ENCODE measurements at places on chromosomes 5 and 9.

GRCh38 chr5:76021936-76022584 lies 61.1 kb upstream of the SV2C start:
- DNase-seq, result no peak

- no peak for DNase-seq
These were observed 93.3 kb downstream of the KIAA0825 start for GRCh38 chr5:94524841-94525697.

DNA sequence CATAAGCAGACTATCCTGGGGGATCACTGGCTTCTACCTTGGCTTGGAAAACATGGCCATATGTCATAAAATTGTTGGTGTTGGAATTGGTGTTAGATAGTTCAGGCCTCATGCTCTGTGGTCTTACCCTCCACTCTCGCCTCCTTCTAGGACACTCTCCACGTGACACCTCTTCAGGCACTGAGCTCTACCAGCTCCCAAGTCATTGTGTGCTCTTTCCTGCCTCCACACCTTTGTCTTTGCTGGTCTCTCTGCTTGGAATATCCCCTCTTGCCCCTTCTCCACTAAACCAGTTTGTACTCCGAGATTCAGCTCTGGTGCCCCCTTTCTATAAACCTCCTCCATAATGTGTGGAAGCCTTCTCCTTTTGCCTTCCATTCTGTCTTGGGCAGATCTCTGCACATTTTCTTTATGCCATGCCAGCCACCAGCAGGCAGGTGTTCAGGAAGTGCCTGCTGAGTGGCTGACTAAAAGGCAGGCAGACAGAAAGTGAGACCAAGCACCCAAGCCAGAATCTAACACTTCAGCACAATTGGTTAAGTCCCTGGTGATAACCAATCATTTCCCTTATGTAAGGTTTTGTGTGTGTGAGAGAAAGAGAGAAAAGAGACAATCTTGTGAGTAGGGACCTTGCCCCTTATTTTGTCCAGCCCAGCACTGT lies 37.7 kb downstream of the SAR1B start:
- DNase-seq, result no peak

DNA sequence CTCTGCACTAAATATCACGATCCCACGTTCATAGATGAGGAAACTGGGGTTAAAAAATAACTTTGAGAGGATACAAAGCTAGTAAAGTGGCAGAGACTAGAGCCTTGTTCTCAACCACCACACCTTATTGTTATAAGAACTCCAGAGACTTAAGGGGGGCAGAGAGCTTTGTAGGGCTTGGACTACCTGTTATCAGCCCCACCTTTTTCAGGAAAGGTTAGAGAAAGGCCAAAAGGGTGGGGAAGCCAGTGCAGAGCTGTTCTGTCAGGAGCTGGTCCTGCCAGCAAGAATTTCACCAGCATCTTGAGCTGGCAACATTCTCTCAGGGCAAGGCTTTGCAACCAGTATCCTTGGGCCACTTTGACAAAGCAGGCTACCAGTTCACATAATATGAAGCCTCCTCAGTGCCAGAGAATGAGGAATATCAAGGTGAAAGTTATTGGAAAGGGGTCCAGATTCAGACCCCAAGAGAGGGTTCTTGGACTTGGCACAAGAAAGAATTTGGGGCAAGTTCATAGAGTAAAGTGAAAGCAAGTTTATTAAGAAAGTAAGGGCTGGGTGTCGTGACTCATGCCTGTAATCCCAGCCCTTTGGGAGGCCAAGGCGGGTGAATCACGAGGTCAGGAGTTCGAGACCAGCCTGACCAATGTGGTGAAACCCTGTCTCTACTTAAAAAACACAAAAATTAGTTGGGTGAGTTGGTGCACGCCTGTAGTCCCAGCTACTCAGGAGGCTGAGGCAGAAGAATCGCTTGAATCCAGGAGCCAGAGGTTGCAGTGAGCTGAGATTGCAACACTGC lies 66.2 kb upstream of the CLINT1 start:
- DNase-seq, result no peak

DNA sequence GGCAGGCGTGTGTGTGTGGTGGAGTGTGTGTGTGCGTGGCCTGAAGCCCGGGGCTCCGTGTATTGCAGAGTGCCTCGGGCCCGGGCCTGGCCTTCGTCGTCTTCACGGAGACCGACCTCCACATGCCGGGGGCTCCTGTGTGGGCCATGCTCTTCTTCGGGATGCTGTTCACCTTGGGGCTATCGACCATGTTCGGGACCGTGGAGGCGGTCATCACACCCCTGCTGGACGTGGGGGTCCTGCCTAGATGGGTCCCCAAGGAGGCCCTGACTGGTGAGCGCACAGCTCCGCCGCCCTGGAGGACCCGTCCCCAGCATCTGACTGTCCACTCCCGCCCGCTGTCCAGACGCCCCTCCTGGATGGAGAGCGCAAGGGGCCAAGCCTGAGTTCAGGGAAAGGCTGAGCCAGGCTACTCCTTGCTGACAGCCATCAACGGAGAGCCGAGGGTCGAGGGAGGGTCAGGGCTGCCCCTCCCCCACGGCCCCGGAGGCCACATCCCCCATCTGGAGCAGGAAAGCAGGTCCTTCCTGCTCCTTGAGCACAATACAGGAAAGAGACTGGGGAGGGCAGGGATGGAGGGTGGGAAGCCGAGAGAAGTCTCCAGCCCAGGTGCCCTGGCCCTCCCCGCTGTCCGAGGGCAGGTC lies 18.4 kb downstream of the SLC6A18 start:
- no peak for DNase-seq

DNA sequence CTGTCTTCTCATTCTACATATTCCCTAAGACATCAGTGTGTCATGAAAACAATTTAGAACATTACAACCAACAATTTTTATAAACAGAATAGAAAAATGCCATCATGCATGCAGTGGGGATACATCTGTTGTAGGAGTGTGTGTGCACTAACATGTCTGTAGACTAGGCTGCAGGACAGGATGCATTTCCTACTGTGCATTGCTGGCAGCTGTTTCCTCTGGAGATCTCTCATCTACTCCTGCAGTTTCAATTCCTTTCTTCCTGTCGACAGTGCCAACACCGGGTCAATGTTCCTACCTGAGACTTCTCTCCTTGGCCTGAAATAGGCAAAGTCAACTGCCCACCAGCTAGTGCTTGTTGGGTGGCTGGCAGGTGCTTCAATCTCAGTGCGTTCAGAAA lies 69.8 kb downstream of the ANKH start:
- DNase-seq, result no peak

DNA sequence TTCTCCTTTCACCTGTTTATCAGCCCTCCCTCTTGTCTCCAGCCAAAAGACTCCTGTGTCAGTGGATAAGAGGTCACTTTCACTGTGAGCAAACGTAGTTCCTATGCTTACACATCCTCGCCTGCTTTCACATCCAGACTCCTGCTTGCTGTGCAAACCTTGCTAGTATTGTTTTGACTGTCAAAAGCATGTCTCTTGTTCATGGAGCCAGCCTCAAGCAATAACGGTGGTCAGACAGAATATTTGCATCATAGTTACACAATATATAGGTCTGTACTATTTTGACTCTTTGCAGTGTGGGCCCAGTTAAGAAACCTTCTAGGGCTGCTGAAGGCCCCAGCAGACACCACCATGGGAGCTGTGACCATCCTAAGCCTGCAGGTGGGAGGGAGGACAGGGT lies 420.0 kb downstream of the SEMA5A start:
- DNase-seq, result no peak

- no peak for DNase-seq
These were observed 668.7 kb downstream of the CDH18 start for GRCh38 chr5:19319252-19319651.

GRCh38 chr5:34474573-34475021 lies 181.5 kb upstream of the RAI14 start:
- DNase-seq, result no peak

- no peak for DNase-seq
These were observed 31.3 kb downstream of the USP20 start for GRCh38 chr9:129866394-129867135.

- DNase-seq, result peak; percentile 85
These were observed 4.8 kb upstream of the SARDH start for GRCh38 chr9:133742849-133743444.

DNA sequence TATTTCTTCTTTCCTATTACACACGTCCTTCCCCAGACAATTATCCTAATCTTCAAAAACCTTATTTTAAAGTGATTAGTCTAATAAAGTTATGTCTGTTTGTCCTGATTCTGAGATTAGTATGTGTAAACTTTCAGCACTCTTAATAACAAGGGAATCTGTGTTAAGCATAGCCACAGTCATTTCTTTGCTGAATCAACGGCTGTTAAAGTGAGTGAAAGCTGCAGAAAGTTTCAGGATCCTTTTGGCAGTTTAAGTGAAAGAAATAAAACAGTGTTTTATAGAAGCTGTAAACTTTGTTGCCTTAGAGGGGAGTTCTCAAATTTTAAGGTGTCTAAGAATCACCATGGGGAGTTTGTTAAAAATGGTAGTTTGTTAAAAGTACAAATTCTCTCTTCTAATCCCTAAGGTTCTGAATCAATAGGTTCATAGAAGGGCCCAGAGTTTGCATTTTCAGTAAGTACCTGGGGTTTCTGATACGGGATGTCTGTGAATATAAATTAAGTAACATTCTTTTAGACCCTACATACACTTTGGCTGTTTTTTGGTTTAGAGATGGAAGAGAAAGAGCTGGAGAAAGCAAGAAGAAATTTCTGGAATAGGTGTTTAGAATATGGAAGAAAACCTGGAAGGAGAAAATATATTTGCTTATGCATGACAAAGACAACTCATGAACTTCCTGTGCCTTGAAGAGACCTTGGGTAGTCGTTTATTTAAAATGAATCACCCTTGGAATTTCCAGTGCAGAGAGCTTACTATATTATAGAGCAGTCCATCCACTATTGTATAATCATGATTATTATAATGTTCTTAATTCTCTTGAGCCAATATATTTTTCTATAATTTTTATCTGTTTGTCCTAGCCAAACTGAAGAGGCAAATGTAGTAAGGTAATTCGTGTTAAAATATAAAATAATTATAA lies 45.7 kb downstream of the SCAMP1 start:
- DNase-seq, result no peak

DNA sequence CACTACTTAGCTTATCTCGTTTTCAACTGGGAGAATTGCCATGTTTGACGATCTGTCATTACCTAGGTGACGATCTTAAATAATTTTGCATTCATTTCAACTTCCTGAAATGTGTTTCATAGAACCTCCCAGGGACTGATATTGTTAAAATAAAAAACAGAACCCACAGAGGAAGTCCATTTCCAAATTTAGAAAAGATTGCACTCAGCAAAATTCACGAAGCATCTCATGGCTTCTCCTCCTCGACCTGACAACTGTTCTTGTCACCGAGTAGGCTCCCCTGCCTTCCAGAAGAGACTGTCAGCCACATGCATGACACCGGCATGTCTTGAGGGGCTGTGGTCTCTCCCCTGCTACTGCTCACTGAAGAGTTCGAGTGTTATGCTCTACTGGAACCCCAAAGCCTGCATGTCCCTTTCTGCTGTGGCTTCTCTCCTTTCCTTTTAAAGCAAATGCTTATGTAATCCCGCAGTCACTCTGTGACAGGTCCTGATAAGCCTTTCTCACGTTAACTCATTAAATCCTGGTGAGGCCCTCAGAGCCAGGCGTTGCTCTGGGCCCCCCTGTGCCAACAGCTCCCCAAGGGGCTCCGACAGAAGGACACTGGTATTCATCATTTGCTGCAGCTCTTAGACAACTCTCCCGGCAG lies 26.8 kb upstream of the ANKRD33B start:
- no peak for DNase-seq

GRCh38 chr9:4600368-4600767 lies 61.7 kb upstream of the PLPP6 start:
- no peak for DNase-seq

GRCh38 chr5:76169146-76169905 lies 86.1 kb downstream of the SV2C start:
- DNase-seq, result no peak

DNA sequence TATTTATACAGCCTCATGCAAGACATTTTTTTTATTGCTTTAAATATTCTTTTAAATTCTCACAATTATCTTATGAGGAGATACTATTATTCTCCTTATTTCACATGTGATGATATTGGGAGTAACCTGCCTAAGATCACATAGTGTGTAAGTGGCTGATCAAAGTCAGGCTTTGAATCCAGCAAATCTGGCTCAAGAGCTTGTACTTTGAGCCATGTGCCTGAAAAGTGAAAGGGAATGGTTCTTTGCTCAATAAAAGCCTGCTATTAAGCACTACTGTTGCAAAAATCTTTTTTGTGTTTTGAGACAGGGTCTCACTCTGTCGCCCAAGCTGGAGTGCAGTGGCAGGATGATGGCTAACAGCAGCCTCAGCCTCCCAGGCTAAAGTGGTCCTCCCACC lies 35.1 kb downstream of the PWWP2A start:
- no peak for DNase-seq

DNA sequence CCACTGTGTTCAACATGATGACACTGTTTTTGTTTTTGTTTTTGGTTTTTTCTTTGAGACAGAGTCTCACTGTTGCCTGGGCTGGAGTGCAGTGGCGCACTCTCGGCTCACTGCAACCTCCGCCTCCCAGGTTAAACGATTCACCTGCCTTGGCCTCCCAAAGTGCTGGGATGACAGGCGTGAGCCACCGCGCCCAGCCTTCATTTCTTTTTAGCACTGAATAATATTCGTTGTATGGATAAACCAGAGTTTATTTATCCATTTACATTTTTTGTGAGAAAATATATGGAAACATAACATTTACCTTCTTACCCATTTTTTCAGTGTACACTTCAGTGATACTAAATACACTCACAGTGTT lies 4.2 kb downstream of the CARD19 start:
- DNase-seq, result peak; percentile 53

DNA sequence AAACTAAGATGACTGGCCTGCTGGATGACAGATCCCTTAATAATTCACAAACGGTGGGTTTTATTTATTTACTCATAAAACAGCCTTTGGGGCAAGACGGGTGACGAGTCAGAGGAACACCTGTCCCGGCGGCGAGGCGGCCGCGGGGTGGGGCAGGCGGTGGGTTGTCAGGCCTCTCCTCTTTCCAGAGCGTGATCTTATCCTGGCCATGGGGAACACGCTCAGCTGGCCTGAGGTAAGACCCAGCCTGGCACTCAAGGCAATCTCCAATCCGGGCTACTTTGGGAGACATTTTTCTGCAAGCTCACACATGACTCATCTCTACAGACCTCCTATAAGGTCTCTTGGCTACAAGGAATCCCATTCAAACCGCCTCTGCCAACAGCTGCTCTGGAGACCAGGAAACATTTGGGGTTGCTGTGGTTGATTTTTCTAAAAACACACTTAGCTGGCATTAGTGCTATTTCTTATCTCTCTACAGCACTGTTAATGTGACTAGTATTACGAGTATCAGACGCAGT lies 6.3 kb downstream of the RAPGEF1 start:
- DNase-seq, result no peak

DNA sequence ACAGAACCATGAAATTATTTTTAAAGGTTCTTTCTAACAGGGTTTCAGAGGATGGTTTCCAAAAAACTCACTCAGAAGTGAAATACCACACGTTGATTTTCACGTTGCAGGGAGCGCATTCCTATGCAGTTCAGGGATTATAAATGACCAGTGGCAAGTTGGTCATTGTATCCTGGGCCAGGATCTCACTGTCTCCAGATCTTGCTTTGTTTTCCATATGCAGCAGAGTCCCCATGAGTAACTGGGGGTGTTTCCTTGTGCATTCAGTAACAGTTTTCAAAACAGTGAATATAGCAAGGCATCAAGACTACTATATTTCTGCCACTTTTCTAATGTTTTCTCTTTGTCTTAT lies 1064.9 kb upstream of the DMAC1 start:
- DNase-seq, result no peak
